Amygdala (tissue), 56 donors: ENCODE measurements at places on chromosomes 16 and 17.
A peak's percentile ranks its signal among the peaks of the same experiment; 100 is the strongest.

DNA sequence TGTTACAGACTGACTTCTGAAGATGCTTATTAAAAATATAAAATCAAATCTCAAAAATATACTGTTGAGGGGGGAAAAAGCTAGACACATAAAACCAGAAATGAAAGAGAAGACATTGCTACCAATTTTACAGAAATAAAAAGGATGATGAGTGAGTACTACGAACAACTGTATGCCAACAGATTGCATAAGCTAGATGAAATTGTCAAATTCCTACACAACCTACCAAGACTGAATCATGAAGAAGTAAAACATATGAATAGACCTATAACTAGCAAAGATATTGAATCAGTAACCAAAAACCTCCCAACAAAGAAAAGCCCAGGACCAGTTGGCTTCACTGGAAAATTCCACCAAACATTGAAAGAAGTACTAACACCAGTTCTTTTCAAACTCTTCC is 3.5 kb upstream of the CAPNS2 start:
- DNase-seq, result no peak

DNA sequence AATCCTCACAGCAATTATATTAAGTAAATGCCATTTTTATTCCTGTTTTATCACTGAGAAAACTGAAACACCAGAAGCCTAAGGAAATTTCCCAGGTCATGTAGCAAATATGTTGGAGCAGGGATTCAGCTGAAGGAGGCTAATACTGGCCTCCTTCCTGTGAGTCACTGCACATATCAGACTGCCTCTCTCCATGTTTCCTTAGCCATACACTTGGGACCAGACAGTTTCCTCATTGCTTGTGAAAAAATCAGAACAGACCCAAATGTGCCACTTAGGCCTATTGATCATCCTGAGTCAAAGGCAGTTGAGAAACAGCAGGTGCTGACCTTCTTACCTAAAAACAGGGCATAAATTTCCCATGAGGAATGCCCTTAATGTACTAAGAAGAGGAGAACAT is 18.9 kb upstream of the ELAC2 start:
- no peak for DNase-seq

DNA sequence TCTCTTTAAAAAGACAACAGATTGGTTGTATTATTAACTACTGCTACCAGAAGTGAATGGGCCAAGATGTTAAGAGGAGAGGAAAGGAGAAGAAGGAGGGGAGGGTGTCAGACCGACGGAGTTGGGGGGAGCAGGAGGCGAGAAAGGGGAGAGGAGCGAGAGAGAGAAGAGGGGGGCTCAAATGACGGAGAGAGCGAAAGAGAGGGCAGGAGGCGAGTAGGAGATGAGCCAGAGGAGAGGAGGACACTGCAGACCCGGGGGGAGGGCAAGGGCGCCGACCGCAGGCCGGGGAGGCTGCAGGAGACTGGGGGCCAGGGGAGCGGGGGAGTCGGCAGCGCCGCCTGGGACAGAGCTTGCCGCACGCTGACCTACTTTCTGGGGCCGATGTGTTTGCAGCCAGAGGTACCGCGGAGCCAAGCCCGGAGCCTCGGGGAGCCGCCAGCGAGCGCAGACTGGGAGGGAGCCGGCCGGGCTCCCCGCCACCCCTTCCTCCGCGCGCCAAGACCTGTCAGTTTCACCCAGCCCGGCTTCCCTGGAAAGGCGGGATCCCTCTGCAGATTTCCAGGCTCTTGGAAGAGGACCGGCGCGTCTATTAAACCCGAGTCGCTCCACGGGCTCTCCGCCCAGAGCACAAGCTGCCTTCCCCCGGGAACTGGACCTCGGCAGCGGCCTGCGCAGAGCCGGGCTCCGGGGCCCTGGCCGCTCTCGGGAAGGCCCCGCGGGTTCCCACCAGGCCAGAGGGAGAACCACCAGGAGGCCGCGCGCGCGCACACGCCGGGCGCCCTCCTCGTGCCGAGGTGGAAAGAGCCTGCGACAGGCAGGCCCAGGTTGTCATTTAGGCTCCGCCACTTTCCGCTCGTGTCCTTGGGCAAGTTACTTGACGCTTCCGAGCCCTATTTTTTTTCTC is 74.6 kb downstream of the CMC2 start:
- DNase-seq, result peak; percentile 40

GRCh38 chr16:27650073-27650701 is 100.2 kb downstream of the KATNIP start:
- DNase-seq, result no peak

DNA sequence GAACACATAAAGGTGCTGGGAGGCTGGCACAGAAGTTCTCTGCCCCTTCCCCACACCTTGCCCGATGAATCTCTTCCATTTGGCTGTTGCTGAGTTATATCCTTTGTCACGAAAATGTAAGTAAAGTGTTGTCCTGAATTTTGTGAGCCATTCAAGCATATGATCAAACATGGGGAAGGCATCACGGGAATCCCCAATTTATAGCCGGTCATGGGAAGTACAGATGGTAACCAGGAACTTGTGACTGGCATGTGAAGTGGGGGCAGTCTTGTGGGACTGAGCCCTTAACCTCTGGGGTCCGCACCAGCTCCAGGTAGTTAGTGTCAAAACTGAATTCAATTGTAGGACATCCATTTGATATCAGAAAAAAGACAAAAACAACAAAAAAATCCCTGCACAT is 13.2 kb downstream of the TOM1L2 start:
- DNase-seq, result no peak

GRCh38 chr17:48290378-48290777 is 139.6 kb downstream of the SKAP1 start:
- no peak for DNase-seq

GRCh38 chr17:34314279-34314678 is 5.0 kb upstream of the CCL8 start:
- DNase-seq, result no peak

DNA sequence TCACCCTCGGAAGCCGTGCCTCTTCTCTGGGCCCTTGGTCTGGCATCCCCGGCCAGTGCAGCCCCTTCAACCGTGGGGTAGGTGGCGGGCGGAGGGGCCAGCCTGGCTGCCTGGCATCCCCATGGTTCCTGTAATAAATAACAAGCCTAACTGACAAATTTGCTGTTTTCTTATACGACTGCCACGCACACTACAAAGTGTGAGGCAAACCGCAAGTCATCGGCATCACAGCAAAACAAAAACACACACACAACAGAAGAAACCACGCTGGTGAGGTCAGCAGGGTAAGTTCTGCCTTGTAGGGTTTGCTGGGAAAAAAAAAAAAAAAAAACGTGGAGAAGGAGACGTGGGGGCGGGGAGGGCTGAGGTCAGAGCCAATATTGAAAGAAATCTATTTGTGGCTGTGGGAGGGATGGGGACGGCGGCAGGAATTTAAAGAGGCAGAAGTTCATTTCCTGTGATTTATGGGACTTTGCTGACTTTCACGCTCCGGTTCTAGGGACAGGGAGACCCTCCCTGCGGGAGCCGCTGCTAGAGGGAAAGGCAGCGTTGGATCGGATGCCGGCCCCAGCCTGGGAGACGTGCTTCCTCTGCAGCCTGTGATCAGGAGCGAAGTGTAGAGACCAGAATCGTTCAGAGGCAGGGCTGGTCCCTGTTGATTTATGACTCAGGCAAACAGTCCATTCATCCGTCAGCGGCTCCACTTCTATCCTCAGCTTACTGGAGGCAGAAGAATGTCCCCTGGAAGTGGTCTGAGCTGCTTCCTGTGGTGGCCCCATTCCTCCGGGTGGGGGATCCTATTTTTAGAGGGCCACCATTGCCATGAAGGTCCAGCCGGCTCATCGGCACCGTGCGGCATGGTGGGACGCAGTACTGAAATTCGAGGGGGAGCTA is 162.8 kb downstream of the FOXL1 start:
- no peak for DNase-seq

GRCh38 chr17:72150632-72151460 is 30.0 kb downstream of the SOX9 start:
- no peak for DNase-seq

GRCh38 chr16:56203052-56203451 is 11.8 kb downstream of the GNAO1 start:
- no peak for DNase-seq

GRCh38 chr16:62676306-62676705 is 640.1 kb upstream of the CDH8 start:
- DNase-seq, result no peak

GRCh38 chr17:559551-560431 is 154.8 kb downstream of the VPS53 start:
- DNase-seq, result no peak

DNA sequence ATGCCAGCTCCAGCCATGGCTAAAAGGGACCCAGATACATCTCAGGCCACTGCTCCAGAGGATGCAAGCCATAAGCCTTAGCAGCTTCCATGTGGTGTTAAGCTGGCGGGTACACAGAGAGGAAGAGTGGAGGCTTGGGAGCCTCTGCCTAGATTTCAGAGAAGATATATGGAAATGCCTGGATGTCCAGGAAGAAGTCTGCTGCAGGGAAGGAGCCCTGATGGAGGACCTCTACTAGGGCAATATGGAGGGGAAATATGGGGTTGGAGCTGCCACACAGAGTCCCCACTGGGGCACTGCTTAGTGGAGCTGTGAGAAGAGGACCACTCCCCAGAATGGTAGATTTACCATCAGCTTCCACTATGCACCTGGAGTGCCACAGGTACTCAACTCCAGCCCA is 32.1 kb downstream of the RNF112 start:
- no peak for DNase-seq

DNA sequence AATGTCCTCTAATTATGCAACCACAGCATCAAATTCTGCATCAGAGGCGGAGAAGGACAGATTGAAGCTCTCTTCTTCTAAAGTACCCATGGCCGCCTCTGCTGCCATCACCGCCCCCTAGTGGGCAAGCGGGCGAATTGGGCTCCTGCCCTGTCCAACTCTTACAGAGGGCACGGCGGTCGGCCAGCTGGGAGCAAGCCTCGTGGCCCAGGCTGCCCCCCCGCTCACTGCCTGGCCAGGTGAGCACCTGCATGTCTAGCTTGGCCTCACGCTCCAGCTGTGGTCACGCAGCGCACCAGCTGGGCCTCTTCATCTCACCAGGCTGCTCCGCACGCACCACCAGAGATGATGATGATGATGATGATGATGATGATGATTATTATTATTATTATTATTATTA is 146.1 kb upstream of the TOM1L1 start:
- no peak for DNase-seq

- no peak for DNase-seq
These were observed 61.0 kb upstream of the RBL2 start for GRCh38 chr16:53372992-53373871.

DNA sequence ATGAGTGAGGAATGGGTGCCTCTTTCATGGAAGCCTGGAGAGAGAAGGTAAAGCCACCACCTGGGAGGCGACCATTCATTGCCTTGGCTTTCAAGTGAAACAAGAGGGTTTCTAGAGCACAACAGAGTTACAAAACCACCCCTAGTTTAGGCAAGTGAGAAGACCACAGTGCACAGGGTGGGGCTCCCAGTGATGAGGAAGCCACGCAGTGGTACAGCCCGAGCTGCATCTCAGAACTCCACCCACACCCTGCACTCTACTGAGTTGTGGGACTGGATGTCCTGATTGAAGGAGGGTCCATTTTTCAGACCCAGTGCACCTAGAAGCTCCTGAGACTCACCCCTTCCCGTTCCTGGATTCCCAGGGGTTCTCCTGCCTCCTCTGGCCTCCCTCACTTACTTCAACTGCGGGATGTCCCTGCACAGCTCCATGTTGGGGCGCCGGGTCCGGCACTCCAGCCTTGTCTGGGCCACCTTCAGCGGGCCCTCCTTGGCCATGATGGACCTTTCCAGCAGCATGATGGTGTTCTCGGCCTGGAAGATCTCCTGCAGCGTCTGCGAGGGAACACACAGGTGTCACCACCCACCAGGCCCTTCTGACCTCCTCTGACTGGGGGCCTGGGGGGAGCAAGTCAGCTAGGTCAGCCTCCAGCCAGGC is 55.1 kb upstream of the EMP2 start:
- DNase-seq, result no peak

DNA sequence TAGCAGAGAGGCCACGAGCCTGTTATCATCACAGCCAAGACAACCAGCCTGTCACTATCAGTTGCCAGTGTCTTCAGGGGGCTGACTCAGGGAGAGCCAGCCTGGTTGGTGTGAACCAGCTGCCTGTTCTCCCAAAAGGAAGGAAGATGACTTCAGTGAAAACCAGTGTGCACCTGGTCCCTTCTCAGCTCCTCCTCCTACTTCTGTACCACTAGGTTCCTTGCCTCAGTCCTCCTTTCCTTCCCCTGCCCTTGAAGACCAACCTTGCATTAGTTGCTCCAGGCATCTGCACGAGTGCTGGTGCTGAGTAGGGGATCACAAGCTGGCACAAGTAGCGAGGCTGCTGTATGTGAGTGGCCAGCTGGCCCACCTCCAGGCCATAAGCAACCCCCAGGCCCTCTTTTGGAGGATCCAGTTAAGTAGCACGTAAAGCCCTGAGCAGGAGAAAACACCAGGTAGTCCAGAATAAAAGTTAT is 8.5 kb downstream of the TUBG1 start:
- no peak for DNase-seq

- no peak for DNase-seq
These were observed 3.1 kb upstream of the CCDC42 start for GRCh38 chr17:8747742-8748141.

DNA sequence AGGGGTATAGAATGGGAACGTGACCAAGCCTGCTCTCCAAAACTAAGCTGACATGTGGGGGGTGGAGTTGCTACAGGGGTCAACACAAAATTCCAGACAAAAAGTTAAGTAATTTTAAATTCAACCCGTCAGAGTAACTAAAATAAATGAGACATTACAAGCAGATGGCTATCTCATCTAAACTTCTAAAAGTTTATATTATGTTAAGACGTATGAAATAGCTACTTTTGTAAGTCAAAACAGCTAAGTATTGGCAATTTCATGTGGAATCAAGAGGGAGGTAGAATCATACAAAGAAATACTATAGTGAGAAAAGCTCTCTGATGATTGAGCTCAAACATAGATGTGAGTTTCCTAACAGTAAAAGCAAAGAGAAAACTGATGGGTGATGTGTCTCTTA is 113.3 kb downstream of the HS3ST2 start:
- DNase-seq, result no peak

GRCh38 chr17:81097943-81098308 is 63.0 kb downstream of the BAIAP2 start:
- no peak for DNase-seq

DNA sequence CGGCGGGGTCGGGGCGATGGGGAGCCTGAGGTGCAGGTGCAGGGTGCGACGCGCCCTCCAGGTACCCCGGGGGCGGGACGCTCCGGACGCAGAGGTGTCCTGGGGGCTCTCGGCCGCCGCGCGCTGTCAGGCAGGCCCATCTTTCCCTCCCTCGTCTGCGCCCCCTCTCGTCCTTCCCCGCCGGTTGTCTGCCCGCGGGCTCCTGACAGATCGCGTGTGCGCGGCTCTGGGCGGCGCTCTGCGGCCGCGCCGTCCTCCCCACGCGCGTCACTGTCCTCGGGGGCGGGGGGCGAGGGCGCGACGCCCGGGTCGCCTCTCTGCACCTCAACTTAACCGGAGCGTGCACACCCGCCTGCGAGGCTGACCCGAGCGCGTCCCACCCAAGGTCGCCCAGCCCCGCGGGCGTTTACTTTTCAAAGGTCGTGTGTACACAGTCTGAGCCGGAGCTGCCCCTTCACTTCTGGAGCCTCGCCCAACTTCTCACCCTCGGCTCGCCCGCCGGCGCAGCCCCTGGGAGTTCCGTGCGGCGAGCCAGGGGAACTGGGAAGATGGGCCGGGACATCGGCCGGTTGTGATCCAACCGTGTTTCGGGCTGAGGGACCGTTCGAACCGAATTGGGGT is 512 bp downstream of the AKAP1 start:
- DNase-seq, result no peak
